ENCODE measurements at places on chromosomes 6 and 20.

GRCh38 chr6:79431537-79431933 lies 105.7 kb downstream of the LCA5 start:
- DNase-seq = no peak

DNA sequence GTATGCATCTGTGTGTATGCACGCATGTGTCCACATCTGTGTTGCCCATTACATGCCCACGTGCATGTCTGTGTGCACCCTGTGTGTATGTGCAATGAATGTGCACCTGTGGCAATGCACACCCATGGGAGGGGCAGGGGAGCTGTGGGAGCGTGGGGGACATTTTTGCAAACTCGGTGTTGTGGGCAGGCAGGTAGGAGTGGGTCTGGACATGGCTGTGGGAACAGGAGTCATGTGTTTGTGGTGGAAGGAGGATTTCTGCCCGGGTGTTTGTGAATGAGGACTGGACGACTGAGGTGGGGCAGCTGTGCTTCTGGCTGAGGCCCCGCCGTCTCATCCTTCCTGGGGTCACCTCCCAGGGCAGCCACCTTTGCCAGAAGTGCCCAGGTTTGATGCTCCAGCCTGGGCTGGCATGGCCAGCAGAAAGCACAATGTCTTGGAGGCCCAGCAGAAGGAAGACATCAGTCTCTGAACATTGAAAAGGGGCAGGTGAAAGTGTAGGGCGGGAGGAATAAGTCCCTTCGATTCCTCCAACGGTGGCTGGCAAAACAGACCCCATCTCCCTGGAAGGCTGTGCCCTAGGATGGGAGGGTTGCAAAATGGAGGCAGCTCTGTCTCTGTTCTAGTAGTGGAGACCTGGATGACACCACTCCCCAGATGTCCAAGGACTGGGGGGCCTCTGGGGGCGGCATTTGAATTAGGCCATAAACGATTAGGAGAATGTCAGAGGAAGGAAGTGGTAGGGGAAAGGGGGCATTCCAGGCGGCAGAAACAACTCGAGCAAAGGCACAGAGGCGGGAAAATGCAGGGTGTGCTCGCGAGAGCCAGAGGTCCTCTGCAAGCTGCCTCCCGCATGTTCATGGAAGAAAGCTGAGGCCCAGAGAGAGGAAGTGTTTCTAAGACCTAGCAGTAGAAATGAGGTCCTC lies 19.1 kb upstream of the ARMC12 start:
- no peak for DNase-seq

DNA sequence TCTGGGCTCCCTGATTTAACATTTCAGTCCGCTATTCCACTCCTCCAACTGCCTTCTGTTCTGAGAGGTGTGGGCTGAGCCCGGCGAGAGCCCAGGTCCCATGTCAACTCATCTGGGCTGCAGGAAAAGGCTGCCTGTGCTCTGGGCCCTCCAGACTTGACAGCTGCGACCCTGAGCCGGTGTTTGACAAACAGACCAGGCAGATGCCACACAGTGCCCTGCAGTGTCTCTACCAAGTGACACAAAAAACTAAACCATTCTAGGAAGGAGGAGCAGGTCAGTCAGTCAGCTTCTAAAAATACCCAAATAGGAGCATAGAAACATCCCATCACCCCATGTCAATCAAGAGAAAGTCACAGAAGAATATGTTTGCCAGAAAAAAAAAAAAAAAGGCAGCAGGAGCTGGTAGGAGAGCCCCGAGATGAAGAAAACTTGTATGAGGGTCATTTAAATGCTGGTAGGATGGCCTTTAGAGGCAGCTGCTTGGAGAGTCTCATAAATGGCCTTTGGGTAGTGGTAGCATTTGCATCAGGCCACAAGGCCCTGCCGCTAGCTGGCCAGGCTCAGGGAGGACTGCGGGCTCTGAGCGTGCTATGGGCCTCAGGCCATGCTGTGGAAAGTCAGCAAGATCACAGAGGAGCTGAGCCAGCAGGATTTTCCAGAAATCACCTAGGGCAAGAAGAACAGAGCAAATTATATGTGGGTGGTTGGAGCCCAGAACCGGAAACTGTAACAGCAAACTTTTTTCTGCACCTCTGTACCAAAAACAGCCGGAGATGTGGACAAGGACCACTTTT lies 36.6 kb upstream of the GFOD1 start:
- no peak for DNase-seq

DNA sequence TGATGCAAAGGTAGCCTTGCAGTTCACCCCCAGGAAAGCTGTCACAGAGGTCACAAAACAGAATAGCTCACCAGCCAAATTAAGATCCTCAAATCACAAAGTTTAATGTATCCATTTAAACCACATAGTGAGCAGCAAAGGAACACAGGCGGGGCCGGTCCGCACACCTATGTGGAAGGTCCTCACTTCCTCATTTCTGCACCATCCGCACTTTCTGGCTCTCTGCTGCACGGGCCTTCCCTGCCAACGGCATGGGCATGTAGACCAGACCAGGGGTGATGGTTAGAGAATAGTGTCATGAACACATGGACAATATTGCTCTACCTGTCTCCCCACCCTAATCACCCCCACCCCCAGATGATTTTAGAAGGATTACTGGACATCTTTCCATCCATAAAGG lies 12.1 kb upstream of the TBXT start:
- DNase-seq = no peak

DNA sequence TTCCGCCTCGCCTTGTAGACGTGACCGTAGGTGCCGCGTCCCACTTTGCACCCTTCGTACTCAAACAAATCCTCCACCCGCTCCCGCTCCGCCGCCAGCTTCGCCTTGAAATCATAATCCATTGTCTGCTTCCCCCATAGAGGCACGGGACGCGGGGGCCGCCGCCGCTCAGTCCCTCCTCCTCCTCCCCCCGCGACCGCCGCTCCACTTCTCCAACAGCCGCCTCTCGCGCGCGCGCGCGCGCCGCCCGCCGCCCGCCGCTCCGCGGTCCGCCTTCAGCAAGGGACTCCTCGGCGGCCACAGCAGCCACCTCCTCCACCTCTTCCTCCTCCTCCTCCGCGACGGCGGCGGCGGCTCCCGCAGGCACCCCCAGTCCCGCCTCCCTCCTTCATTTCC lies 256 bp downstream of the CDK19 start:
- no peak for DNase-seq

DNA sequence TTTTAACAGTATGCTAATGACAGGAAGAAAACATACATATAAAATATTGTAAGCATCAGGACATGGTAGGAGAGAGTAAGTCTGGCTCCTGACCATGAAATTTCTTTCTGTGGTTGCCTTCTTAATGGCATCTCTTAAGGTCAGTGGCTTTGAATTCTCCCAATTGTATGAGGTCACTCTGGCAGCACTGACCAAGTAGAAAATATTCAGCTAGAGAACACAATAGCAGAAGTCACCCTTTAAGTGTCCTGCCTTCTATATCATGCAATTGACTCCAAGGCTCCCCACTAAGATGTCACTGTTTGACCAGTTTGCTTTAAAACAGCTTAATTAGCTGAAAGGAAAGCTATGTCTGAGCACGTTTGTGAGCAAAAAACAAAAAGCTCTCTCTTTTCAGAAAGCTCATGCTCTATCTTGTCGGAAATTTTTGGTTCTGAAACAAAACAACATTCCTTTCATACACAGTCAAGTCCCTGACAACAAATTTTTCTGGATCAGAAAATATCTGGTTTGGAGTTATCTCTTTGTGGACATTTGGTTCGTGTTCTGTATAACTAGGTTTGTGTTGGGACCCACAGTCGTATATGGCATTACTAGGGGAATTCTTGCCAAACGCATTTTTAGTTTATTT lies 120.9 kb upstream of the IFNGR1 start:
- no peak for DNase-seq

DNA sequence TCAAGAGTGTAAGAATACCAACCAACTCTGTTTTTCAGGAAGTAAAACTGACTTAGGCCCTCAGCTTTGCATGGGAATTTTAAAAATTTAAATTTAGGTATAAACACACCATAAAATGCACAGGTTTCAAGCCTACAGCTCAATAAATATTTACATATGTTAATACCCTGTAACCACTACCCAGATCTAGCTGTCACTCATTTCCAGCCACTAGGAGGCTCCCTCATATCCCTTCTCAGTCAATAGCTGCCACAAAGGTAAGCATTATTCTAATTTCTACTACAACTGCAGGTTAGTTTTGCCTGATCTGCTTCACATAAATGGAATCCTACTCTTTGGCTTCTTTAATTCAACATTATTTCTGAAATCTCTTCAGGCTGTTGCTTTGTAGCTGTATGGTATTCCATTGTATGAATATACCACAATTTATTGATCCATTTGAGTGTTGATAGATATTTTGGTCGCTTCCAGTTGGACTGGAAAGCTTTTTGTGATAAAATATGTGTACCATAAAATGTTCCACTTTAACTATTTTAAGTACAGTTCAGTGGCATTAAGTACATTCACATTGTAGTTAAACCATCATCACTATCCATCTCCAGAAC lies 32.5 kb upstream of the MEI4 start:
- DNase-seq = no peak

GRCh38 chr6:43570876-43571441 lies 4.9 kb downstream of the XPO5 start:
- no peak for DNase-seq

DNA sequence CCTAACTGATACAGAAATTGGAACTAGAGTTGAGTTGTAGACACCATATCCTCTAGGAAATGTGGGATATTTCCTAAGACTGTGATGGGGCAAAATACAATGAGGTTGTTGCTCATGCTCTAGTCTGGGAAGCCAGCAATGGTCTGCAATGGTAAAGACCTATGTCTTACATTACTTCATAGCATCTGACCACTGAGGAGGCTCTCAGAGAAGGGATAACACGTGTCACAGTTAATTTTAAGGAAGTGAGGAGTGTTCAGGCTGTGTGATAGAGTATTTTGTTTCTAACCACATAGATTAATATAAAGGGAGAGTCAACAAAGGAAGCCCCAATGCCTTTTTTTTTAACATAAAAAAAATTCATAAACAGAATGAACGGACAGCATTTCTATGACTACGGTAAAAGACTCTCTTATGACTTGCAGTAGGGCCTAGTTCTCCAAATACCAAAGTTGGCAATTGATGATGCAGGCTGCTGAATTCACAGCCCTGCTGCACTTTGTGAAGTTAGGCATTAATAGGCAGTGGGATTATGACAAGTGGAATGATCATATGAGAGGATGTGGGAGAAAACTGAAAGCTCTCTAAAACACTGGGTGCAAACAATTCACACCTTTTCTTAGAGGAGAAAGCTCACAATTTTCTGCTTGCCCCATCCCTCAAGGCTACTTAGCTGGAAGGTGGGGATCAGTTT lies 13.7 kb downstream of the KCNS1 start:
- no peak for DNase-seq

DNA sequence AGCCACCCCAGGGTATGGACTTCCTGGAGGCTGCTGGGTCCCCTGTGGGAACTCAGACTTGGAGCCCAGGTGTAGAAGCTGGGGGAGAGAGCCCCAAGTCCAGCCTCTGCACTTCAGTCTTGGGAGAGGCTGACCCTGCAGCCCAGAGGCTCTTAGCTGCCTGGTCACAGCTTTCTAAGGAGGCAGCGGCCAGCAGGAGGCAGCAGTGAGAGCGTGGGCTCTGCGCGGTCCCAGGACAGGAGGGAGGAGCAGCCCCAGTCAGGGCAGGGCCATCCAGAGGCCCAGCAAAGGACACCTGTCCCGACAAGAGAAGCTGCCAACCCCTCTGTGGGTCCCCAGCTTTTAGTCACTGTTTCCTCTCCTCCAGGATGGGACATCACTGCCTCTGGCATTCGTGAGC lies 9.4 kb downstream of the TREML2 start:
- DNase-seq = peak; percentile 5

DNA sequence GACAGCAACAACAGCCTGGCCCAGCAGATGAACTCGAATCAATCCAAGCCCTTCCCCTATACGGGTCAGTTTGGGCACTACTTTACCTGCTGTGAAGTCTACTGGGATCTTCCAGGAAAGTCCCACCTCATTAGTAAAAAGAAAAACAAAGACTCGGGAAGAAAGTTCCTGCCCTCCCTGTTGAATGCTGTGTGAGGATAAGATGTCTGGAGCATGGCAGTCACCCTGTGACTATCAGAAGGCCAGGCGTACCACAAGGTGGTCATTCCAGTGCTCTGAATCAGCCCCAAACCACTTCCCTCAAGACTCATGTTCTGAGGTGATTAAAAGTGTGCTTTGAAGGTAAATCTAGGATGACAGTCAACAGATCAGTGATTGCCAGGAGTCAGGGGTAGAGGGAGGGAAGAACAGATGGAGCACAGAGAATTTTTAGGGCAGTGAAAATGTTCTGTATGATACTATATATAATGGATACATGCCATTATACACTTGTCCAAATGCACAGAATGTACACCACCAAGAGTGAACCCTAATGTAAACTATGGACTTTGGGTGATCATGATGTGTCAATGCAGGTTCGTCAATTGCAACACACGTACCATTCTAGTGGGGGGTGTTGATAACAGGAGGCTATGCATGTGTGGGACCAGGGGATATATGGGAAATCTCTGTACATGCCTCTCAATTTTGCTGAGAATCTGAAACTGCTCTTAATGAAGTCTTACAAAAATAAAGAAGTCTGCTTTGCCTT lies 14.7 kb downstream of the FKBP1A start:
- DNase-seq = no peak

- DNase-seq = no peak
Measured at GRCh38 chr20:33237989-33238388, 2.2 kb downstream of the BPIFA1 start.

DNA sequence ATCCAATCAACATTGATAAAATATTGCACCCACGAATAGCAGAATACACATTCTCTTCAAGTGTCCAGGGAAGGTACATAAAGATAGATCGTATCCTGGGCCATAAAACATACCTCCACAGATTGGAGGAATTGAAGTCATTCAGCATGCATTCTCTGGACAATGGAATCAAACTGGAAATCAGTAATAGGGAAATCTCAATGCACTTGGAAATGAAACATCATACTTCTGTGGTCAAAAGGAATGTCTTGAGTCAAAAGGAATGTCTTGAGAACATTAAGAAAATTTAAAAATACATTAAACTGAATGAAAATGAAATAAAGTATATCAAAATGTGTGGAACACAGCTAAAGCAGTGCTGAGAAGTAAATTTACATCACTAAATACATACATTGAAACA lies 138.8 kb downstream of the TFAP2A start:
- no peak for DNase-seq

GRCh38 chr20:59772931-59773913 lies 160.2 kb downstream of the SYCP2 start:
- DNase-seq = no peak

DNA sequence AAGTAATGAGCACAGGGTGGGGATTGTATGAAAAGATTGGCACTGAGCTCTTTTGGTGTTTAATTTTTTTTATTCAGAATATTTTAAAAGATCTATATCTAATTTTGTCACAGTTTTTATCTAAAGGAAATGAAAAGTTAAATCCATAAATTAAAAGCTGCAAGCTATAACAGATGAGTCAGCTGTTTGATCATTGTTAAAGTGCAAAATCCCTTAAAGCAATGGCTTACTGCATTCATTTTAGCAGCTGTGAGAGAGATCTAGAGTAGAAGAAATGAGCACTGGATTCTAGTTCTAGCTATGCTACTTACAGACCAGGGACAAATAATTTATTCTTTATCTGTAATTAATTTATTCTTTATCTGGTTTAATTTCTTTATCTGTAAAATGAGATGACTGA lies 245.9 kb downstream of the CD109 start:
- DNase-seq = no peak

- DNase-seq = no peak
Measured at GRCh38 chr6:38192487-38192886, 373.0 kb downstream of the ZFAND3 start.

- no peak for DNase-seq
Measured at GRCh38 chr6:164124473-164124872, 710.0 kb downstream of the QKI start.

GRCh38 chr6:35499372-35499771 lies 2.5 kb upstream of the TEAD3 start:
- DNase-seq = no peak

GRCh38 chr20:1890469-1891262 lies 4.5 kb upstream of the SIRPA start:
- no peak for DNase-seq

Measured in left kidney (tissue), 8 donors.